ENCODE measurements at places on chromosomes 12 and 14.
A peak's percentile ranks its signal among the peaks of the same experiment; 100 is the strongest.

DNA sequence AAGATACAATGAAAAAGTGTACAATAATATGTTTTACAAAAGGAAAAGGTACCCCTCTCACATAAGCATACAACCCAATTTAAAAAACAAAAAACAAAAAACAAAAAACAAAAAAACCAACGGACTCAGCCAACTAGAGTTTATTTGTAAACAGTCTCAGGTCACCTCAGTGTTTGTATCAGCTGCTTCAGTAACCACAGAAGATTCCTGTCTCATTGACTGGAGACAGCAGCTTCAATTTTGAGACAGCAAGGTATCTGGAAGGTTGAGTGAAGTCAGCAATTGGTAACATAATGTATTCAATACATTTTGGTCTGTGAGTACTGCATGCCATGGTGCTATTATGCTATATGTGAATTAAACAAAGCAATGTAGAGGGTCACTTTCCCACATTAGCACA, 201.7 kb downstream of the AKAP6 start:
- DNase-seq = no peak

- DNase-seq = no peak
Observed at GRCh38 chr12:40551466-40551865, 140.8 kb upstream of the CNTN1 start.

DNA sequence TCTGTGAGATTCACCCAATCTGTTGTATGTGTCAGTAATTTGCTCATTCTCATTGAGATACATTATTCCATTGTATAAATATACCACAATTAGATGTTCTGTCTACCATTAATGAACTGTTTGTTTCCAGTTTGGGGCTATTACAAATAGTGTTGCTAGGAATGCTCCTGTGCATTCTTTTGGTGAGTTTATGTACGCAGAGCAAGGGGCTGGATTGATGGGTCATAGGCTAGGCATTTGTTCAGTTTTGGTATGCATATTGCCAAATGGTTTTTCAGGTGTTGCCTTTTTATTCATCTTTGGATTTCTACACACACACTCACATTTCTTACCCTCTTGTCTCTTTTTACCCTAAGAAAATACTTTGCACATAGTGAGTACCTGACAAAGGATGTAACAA, 93.4 kb downstream of the GPATCH2L start:
- DNase-seq = no peak

DNA sequence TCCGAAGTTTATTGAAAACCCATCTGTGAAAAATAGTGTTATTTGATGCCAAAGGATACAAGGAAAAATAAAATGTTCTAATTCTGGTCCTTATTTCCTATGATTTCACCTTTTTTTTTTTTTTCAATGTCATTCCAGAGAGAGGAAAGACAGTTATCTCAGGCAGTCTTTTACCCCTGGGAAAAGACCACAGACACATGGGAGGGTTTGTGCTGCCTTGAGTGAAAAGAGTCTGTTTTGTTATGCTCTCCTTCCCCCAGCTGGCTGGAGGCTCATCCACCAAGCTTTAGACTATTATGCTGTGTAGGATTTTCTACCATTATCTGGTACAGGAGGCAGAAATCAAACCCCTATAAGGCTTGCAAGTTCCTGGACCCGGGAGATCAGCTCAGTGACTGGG, 151.8 kb downstream of the CRADD start:
- peak; percentile 46 for DNase-seq

- DNase-seq = peak; percentile 84
Observed at GRCh38 chr14:61025251-61026223, 44.5 kb downstream of the SLC38A6 start.

- peak; percentile 34 for DNase-seq
Observed at GRCh38 chr14:61326847-61327246, 5.5 kb downstream of the PRKCH start.

GRCh38 chr14:95564060-95564459, 29.2 kb downstream of the GLRX5 start:
- no peak for DNase-seq

DNA sequence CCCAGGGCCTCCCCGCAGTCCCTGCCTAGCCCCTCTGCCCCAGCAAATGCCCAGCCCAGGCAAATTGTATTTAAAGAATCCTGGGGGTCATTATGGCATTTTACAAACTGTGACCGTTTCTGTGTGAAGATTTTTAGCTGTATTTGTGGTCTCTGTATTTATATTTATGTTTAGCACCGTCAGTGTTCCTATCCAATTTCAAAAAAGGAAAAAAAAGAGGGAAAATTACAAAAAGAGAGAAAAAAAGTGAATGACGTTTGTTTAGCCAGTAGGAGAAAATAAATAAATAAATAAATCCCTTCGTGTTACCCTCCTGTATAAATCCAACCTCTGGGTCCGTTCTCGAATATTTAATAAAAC, 2.2 kb downstream of the HOXC6 start:
- DNase-seq = no peak

GRCh38 chr14:54877703-54878021, 25.0 kb downstream of the GCH1 start:
- no peak for DNase-seq

DNA sequence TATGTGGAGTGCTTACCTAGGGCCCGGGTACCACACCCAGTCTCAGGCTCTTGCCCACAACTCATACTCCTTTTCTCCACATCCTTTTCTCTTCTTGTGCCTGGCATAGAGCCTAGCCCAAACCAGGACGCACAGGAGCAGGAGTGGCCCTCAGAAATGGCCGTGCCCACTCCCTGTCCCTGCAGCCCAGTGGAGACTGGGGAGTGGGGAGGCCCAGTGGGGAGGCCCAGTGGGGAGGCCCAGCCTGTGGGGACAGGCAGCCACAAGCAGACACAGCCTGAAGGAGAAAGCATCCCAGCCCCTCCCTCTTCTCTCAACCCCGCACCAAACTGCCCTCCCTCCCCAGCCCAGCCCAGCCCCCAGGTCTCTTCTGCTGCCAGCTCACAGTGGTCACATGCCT, 196.8 kb downstream of the KIF26A start:
- DNase-seq = no peak

DNA sequence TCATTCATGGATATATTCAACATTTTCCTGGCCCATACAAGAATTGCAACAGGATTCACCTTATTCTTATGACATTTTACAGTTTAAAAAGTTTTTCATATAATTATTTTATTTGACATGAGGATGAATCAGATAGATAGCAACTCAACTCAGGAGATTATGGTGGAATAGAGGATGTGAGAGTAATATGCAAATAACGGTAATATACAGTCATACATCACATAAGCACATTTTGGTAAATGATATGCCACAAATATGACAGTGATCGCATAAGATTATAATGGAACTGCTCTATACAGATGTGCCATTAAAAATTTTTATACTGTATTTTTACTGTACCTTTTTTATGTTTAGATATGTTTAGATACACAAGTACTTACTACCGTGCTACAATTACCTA, 24.1 kb upstream of the CRADD start:
- DNase-seq = no peak

DNA sequence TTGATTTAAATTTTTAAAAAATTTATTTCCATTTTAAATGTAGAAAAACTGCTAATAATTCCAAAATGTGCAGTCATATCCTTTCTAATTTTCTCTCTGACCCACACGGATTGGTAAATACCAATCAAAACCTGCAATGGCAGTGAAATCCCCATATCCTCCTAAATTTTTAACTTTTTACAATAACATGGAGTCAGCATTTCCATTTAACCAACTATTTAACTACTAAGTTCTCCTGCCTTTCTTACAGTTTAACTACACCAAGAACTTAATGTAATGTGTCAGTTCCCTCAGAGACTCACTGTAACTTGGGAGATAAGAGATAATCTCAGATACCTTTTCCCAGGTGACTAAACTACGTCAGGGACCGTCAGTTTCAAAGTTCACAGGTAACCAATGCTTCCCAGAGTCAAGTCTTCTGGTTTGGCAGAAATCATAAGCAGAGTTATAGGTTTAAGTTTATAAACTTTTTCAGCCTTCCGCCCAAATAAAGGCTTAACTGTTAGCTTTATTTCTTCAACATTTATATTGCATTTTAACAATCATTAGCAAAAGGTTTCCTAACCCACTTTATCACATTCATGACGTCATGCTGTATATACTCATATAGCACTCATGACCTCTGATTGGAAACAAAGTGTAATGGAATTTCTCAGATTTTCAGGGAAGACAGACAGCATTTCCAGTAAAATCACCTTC, 7.6 kb downstream of the KRAS start:
- DNase-seq = no peak

GRCh38 chr14:77622366-77622961, 6.0 kb upstream of the SPTLC2 start:
- no peak for DNase-seq

DNA sequence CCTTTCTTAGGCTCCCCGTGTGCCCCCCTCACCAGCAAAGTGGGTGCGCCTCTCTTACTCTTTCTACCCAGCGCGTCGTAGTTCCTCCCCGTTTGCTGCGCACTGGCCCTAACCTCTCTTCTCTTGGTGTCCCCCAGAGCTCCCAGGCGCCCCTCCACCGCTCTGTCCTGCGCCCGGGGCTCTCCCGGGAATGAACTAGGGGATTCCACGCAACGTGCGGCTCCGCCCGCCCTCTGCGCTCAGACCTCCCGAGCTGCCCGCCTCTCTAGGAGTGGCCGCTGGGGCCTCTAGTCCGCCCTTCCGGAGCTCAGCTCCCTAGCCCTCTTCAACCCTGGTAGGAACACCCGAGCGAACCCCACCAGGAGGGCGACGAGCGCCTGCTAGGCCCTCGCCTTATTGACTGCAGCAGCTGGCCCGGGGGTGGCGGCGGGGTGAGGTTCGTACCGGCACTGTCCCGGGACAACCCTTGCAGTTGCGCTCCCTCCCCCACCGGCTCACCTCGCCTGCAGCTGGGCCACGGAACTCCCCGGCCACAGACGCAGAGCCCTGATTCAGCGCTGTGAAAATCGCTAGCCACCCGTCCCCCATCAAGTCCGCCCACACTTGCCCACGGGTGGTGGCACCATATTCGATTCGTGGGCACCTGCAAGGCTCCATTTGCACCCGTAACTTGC, 1.3 kb downstream of the TMEM233 start:
- no peak for DNase-seq

DNA sequence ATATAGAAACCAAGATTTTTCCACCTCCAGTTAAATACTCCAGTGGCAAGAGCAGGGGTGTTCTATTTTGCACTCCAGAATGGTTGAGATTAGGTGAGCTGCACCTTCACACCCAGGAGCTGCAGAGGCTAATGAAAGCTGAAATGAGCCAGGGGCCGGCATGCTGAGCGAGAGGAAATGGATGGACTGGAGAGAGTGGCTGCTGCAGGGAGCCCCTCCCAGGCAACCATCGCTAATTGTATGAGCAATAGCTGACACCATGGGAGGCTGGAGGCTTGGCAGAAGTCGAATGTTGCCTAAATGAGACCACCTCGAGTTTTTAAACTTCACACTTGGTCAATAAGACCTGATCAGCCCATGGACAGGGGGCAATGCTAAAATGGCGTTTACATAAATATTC, 301.8 kb upstream of the TMPO start:
- no peak for DNase-seq

DNA sequence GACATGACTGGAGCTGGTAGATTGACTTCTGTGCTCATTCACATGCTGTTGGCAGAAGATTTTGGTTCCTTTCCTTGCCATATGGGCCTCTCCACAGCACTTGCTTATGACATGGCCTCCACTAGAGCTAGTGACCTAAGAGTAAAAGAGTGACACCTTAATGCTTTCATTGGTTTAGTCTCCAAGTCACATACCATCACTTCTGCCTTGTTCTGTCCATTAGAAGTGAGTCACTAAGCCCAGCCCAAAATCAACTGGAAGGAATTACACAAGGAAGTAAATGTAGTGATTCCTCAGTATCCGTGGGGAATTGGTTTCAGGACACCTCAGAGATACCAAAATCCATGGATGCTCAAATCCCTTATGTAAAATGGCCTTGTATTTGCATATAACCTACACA, 81.3 kb downstream of the PPHLN1 start:
- DNase-seq = no peak

DNA sequence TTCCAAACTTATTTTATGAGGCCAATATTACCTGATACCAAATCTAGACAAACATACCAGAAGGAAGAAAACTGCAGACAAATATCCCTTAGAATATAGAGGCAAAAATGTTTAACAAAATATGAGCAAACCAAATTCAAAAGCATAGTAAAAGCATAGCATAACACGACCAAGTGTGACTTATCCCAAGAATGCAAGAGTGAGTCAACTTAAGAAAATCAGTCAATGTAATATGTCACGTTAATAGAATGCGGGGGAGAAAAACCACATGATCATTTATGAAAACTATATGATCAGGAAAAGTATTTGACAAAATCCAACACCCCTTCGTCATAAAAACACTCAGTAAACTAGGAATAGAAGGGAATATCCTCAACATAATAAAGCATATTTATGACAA, 217.3 kb downstream of the ADGRD1 start:
- no peak for DNase-seq

GRCh38 chr12:121112496-121112895, 20.2 kb upstream of the P2RX7 start:
- no peak for DNase-seq

- DNase-seq = no peak
Observed at GRCh38 chr14:54116972-54117371, 160.3 kb upstream of the BMP4 start.

- no peak for DNase-seq
Observed at GRCh38 chr14:50402965-50403364, 6.3 kb upstream of the CDKL1 start.

DNA sequence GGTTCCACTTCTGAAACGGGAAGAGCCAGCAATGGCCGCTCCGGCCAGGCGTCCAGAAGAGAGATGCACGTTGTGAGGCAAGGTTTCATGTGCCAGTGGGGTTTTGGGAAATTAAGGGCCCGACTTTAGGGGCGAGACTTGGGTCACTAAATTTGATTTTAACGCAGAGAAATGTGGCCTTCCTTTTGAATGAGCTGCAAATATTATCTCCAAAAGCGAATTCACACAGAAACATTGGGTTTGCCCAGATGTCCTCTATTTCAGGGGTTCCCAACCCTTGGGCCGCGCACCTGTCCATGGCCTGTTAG, 2.3 kb upstream of the RNASE4 start:
- DNase-seq = no peak

GRCh38 chr12:93621986-93622385, 49.5 kb downstream of the SOCS2 start:
- DNase-seq = no peak

- DNase-seq = no peak
Observed at GRCh38 chr14:33790996-33791395, 159.9 kb downstream of the EGLN3 start.

GRCh38 chr12:58602736-58603135, 317.6 kb downstream of the LRIG3 start:
- DNase-seq = no peak

All from Ammon's horn (tissue), 1 donor.